NCI-H1694 treated with DMSO at 0.1 percent for 48 hours (cell line): ENCODE measurements at places on chromosomes 2 and 18.

- no peak for DNase-seq
Measured at GRCh38 chr2:201794294-201794693, 12.0 kb upstream of the CDK15 start.

DNA sequence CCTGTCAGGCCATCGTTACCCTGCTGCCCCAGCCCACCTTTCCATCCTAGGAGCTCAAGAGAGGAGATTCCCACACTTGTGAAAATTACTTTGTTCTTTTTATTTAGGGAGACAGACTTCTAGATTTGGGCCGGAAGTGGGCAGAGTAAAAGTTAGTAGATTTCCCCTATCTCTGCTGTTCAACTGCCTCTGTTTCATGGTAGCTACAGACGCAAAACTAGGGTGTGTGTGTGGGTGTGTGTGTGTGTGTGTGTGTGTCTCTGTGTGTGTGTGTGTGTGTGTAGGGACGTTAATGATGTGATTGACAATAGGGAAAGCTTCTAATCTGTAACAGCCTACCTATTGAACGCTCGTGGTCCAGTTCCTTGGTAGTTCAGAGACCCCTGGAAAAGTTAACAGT is 438 bp downstream of the PSMA8 start:
- DNase-seq = no peak

- no peak for DNase-seq
Measured at GRCh38 chr2:12289120-12289802, 427.5 kb upstream of the TRIB2 start.

- no peak for DNase-seq
Measured at GRCh38 chr2:119229716-119230115, 6.1 kb downstream of the STEAP3 start.

GRCh38 chr2:126539101-126539500 is 116.9 kb upstream of the GYPC start:
- no peak for DNase-seq

GRCh38 chr2:63712748-63713147 is 124.0 kb downstream of the MDH1 start:
- no peak for DNase-seq

- peak; percentile 82 for DNase-seq
Measured at GRCh38 chr2:68284896-68285295, 32.6 kb upstream of the PPP3R1 start.

DNA sequence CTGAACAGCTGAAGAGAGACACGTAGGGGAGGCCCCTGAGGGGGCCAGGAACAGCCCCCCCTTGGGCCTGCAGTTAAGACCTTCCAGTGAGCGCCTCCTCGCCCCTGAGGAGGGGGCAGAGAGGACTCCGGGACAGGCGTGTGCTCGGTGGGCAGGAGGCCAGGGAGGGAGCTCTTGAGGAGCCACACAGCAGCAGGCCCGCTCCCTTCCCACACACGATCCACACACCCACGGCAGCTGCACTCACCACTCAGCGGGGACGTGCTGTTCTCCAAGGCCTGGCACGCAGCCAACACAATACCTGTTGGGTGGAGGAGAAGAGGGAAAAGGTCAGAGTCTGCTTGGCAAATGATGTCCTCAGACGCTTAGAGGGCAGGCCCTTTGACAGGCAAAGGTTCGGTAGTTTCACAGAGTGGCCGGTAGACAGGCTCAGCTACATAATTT is 39.0 kb downstream of the TGFA start:
- no peak for DNase-seq

- no peak for DNase-seq
Measured at GRCh38 chr2:97355887-97356286, 233.8 kb downstream of the ANKRD36B start.

DNA sequence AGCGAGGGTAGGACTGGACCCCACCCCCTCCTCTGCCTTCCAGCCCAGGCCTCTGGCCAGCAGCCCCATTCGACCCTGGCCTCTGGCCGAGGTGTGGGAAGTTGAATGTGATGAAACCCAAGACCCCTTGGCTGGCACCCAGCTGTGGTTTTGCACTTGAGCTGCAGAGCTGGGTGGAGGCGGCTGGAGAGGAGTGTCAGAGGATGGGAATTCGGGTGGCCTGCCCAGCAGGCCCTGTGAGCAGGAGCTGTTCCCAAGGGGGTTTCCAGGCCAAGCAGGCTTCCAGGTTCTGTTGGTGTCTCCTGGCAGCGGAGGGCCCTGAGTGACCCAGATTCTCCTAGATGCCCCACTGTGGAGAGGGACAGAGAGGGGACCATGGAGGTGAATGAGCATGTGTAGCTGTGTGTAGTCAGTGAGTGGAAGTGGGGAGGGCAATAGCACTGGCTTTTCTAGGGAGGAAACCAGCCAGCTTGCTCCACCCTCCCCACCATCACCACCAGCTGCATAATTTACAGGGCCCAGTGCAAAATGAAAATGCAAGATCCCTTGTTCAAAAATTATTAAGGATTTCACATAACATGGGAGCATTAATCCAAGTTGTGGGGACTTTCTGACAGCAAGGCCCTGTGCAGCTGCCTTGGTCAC is 172.2 kb upstream of the HAAO start:
- no peak for DNase-seq

- DNase-seq = no peak
Measured at GRCh38 chr2:219182331-219183150, 4.5 kb downstream of the RETREG2 start.

GRCh38 chr18:33805592-33805991 is 227.6 kb downstream of the ASXL3 start:
- no peak for DNase-seq

DNA sequence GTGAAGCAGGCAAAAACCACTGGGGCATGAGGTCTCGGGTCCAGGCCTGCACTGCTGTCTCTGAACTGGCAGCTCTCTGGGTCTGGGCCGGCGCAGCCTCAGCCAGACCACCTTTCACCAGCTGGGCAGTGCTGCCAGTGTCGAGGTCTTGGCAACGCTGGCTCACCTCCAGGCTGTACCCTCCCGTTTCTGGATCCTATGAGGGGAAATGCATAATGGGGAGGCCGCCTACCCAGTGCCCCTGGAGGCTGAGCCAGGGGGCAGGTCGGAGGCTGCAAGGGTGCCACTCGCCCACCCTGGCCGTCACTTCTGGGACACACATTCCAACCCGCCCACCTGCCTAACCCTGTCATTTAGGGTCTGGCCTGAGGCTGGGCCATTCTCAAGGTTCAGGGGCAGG is 24.6 kb downstream of the KIF1A start:
- DNase-seq = no peak

DNA sequence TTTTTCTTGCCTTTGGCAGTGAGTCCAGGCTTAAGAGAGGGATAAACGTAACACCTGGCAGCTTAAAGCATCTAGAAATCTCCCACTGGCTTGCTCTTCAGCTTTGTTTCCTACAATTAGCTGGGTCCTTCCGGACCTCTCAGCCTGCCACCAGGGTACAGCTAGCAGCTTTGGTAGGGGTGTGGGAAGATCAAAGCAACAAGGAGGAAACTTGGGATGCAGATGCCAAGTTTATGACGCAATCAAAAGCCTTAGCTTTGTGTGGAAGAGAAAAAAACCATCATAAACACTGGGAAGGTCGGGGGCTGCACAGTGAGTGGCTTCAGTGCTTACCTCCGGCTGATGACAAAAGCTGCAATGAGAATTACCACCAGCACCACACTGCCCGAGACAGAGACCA is 116.9 kb downstream of the EPHA4 start:
- no peak for DNase-seq

GRCh38 chr2:17646081-17646554 is 105.6 kb downstream of the VSNL1 start:
- peak; percentile 78 for DNase-seq

GRCh38 chr18:69528435-69528834 is 127.7 kb downstream of the DOK6 start:
- DNase-seq = no peak

GRCh38 chr2:141714496-141714895 is 416.3 kb downstream of the LRP1B start:
- no peak for DNase-seq

GRCh38 chr2:190169221-190170072 is 106.9 kb upstream of the MSTN start:
- DNase-seq = no peak

DNA sequence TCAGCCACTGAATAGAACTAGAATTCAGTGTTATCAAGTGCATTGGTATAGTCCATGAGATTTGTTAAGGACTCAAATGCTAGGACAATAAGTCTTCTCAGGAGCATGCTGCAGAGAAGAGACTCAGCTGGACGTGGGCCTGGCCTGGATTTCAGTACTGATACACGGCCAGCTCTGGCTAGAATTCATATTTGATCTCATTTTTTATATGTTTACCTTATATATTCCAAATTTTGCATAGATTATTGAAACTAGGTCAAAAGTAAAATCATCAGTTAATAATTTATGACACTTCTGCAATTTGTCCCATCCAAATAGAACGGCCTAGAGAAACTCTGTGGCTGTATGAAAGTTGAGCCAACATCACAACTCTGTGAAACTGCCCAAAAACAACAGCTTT is 262.0 kb downstream of the DLGAP1 start:
- DNase-seq = no peak

DNA sequence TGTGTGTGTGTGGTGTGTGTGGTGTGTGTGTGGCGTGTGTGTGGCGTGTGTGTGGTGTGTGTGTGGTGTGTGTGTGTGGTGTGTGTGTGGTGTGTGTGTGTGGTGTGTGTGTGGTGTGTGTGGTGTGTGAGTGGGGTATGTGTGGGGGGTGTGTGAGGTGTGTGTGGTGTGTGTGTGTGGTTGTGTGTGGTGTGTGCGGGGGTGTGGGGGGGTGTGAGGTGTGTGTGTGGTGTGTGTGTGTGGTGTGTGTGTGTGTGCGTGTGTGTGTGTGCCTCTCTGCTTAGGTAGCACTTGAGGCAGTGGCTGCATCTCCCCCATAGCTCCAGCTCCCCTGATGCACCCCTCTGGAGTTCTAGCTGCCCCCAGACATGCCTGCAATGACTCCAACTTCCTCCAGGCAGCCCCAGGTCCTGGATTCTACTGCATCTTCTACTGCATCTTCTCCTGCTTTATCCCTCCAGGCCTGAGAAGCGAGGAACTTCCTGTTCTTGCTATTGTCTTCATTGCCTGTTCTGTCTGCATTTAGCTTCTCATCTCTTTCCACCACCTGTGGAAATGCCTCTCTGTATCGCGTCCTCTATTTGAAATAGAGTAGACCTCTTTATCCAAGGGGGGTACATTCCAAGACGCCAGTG is 22.2 kb upstream of the MLPH start:
- no peak for DNase-seq

- no peak for DNase-seq
Measured at GRCh38 chr2:207405150-207405549, 124.6 kb upstream of the CREB1 start.

DNA sequence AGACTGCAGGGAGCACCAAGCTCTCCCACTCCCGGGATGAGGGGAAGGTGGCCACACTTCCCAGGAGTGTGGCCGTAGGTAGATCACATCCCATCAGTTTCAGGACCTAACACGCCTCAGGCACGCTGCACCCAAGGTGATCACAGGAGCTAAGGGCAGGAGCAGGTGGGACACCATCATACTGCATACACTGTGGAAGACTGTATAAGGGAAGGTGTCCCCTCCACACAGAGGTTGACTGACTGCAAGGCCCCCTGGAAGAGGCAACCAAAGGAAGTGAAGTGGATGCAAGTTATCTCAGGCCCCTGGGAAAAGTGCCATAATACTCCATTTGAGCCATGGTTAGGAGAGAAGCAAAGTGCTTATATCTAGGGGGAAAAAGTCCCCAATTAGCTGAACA is 351.9 kb upstream of the SMIM21 start:
- no peak for DNase-seq

- DNase-seq = no peak
Measured at GRCh38 chr2:8520791-8521344, 161.0 kb upstream of the ID2 start.

DNA sequence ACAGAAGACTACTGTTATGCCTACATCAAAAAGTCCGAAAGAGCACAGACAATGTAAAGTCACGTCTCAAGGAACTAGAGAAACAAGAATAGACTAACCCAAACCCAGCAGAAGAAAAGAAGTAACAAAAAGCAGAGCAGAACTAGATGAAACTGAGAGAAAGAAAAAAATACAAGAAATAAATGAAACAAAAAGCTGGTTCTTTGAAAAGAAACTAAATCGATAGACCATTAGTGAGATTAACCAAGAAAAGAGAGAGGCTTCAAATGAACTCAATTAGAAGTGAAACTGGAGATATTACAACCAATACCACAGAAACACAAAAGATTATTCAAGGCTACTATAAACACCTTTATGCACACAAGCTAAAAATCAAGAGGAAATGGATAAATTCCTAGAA is 271.8 kb downstream of the MBD2 start:
- no peak for DNase-seq

GRCh38 chr2:240591784-240592183 is 5.2 kb downstream of the CAPN10 start:
- no peak for DNase-seq

DNA sequence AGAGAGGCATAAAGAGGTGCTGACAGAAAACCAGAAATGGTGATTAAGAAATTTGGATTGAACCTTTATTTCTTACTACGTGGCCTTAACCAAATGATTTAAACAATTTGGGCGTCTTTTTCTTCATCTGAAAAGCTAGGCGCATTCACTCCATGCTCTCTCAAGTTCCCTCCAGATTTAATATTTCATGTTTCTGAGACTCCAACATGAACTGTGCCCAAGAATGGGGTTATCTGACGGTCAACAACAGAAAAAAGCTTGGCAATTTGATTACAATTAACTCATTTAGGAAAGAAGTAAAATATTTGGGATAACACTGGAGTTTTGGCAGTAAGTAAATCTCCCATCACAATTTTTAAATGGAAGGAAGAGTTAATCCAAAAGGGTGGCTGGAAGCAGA is 345.4 kb downstream of the ARHGAP15 start:
- DNase-seq = no peak

GRCh38 chr2:186065491-186065890 is 326.9 kb downstream of the FSIP2 start:
- no peak for DNase-seq

- no peak for DNase-seq
Measured at GRCh38 chr2:58638256-58638805, 397.2 kb upstream of the FANCL start.

DNA sequence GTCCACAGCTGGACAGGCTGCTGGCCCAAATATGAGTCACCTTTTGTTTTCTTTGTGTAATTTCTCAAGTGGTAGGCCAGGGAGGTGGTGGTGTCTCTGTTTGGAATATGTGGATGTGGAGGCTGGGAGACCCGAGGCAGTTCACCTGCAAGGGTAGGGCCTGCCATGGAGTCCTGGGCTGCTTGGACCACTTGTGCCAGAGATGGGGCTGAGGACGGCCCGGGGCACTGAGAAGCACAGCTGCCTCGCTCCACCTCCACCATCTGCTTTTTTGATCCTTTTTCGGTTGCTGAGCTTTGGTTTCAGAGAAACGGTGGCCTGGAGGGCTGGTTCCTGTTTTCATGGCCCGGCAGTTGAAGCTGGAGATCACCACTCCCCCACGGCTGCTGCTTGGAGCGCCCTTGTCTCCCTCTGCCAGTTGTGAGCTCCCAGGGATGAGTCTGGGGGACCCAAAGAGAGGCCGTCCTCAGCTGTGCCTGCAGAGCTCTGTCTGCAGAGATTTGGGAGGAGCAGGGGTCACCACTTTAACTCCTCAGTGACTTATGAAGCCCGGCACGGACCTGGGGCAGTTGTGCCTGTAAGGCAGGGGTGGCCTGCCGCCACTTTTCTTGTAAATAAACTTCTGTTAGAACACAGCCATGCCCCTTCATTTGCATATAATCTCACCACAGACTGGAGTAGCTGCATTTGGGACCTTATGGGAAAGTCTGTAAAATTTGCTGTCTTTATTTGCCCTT is 67.6 kb upstream of the MCFD2 start:
- peak; percentile 64 for DNase-seq
